Erythroblast (primary cell): ENCODE measurements at places on chromosomes 7 and 10.
A peak's percentile ranks its signal among the peaks of the same experiment; 100 is the strongest.

- DNase-seq = no peak
Measured at GRCh38 chr7:15068324-15068723, 165.8 kb upstream of the DGKB start.

GRCh38 chr7:86911659-86912058 lies 147.8 kb downstream of the ELAPOR2 start:
- DNase-seq = no peak

GRCh38 chr7:93327006-93327633 lies 95.0 kb downstream of the VPS50 start:
- no peak for DNase-seq

DNA sequence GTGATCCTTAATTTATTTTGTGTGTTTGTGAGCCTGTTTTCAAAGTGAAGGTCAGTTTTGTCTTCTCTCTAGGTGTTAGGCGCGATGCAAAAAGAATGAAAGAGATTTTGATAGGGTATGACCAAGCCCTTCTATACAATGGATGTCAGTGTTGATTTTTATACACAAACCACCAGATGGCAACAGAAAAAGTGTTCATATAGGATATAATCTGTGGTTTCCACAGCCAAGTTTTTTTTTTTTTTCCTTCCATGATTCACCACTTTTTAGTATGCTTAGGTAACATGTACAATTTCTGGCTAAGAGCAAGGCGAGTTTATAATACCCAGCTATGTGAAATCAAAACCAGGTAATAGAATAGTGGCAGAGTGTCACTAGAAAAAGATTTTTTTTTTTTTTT lies 8.1 kb downstream of the SDK1 start:
- no peak for DNase-seq

GRCh38 chr7:141079219-141079618 lies 5.4 kb downstream of the TMEM178B start:
- no peak for DNase-seq

DNA sequence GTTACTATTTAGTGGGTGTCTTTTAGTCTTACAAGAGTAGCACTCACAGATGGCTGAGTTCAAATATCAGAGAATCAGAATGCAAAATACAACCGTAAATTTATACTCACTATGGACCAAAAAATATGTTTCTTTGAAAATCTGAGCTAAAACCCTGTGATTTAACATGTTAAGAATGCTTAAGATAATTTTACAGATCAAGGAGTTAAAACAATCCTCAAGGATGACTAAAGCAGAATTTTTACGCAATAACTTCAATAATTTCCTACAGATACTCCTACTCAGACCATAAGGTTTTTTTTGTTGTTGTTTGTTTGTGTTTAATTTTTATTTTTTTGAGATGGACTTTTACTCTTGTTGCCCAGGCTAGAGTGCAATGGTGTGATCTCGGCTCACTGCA lies 47.9 kb upstream of the CCDC6 start:
- no peak for DNase-seq

- peak; percentile 34 for DNase-seq
Measured at GRCh38 chr10:28738200-28738599, 60.9 kb downstream of the BAMBI start.

GRCh38 chr7:4805110-4805983 lies 29.9 kb downstream of the AP5Z1 start:
- no peak for DNase-seq

- no peak for DNase-seq
Measured at GRCh38 chr7:110975486-110975885, 115.4 kb upstream of the LRRN3 start.

- no peak for DNase-seq
Measured at GRCh38 chr7:34850681-34851080, 186.6 kb downstream of the DPY19L1 start.

DNA sequence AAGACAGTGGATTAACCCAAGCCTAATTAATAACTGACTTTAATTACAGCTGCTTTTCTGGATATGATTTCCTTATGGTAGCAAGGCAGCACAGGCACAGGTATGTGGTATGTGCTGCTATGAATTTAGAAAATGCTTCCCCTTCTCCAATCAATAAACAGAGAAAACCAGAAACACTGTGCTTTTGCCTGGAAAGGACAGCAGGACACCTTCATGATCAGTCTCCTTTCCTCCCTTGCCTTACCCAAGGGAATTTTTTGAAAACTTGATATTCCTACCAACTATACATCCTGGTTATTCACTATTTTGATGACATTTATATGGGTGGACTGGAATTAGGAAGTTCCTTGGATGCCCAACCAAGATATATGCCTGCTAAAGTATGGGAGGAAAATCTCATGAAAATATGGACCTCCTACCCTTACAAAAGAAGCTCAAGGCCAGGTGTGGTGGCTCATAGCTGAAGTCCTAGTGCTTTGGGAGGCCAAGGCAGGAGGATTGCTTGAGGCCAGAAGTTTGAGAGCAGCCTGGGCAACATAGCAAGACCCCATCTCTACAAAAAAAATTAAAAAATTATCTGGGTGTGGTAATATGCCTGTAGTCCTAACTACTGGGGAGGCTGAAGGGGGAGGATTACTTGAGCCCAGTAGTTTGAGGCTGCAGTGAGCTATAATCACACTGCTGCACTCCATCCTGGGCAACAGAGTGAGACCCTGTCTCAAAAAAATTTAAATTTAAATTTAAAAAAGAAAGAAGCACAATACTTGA lies 106.3 kb upstream of the WAC start:
- DNase-seq = no peak

DNA sequence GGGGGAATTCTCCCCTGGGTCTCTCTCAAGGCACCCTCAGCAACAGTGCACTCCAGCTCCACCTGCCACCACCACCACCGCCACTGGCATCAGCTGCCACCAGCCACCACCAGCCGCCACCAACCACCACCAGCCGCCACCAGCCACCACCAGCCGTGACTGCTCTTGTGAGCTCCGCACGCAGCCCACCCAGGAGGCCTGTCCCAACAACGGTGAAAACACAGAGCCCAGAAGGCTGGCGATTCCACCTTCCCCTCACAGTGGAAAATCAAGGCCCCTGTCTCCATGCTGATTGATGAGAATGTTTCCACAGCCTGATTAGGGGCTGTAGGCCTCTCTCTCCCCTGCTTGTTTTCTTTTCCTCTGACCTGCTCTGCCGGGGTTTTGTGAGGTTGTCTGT lies 41.1 kb downstream of the COBL start:
- DNase-seq = no peak

DNA sequence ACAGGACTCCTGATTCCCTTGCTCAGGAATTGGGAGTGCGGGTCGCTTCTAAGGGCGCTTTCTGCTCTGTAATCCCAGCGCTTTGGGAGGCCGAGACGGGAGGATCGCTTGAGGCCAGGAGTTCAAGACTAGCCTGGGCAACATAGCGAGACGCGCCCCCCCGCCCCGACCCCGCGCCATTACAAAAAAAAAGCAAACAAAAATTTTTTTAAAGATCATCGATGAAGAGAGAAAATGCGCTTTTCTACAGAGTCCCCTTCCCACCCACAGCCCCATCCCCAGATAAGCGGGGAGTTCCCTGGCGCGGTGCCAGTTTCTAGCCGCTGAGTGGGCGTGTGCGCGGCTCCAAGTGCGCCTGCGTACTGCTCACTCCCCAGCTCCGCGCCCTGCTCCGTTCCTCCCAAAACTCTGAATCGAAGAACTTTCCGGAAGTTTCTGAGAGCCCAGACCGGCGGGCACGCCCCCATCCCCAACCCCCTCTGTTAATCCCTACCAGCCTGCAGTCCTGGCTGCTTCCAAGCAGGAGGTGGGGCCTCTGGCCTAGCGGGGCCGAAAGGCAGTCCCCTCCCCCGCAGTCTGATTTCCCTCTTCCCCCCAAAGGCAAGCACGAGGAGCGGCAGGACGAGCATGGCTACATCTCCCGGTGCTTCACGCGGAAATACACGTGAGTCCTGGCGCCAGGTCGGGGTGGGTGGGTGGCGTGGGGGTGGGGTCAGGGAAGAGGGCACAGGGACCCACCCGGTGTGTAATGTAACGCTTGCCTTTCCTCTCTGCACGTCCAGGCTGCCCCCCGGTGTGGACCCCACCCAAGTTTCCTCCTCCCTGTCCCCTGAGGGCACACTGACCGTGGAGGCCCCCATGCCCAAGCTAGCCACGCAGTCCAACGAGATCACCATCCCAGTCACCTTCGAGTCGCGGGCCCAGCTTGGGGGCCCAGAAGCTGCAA lies 1.0 kb downstream of the HSPB1 start:
- DNase-seq = peak; percentile 93
